ENCODE measurements at places on chromosomes 16 and 17.

DNA sequence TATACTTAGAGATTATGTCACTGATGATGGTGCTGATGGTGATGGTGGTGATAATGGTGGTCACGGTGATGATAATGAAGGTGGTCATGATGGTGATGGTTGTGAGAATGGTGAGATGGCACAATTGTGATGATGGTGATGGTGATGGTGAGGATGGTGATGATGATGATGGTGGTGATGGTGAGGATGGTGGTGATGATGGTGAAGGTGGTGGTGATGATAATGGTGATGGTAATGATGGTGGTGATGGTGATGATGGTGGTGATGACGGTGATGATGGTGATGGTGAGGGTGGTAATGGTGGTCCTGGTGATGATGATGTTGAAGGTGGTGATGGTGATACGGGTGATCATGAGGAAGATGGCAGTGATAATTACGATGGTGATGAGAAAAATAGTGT is 5.5 kb upstream of the CDT1 start:
- no peak for DNase-seq

- DNase-seq, result no peak
Observed at GRCh38 chr16:2511996-2512734, 1.6 kb upstream of the ATP6V0C start.

DNA sequence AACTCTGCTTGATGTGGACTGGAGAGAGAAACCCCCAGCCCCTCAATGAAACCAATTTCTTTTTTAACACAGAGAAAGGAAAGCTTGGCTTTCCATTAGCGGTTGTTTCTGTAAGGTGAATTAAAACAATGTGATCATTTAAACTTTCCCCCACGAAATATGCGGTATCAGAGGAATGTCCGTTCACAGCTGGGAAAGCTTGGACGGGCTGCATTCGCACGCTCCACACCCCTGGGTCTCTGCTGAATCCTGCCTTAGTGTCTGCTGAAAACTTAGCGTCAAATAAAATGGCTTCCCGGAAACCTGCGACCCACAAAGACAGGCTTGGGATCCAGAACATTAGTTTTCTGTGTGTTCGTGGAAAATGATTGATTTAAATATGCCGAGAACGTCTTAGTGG is 71.7 kb downstream of the C16orf95 start:
- DNase-seq, result no peak

- DNase-seq, result no peak
Observed at GRCh38 chr17:27567563-27567859, 63.5 kb upstream of the LGALS9 start.

GRCh38 chr16:57807252-57807967 is 5.1 kb upstream of the KIFC3 start:
- peak; percentile 44 for DNase-seq

GRCh38 chr16:15492091-15492740 is 57.8 kb downstream of the BMERB1 start:
- no peak for DNase-seq

DNA sequence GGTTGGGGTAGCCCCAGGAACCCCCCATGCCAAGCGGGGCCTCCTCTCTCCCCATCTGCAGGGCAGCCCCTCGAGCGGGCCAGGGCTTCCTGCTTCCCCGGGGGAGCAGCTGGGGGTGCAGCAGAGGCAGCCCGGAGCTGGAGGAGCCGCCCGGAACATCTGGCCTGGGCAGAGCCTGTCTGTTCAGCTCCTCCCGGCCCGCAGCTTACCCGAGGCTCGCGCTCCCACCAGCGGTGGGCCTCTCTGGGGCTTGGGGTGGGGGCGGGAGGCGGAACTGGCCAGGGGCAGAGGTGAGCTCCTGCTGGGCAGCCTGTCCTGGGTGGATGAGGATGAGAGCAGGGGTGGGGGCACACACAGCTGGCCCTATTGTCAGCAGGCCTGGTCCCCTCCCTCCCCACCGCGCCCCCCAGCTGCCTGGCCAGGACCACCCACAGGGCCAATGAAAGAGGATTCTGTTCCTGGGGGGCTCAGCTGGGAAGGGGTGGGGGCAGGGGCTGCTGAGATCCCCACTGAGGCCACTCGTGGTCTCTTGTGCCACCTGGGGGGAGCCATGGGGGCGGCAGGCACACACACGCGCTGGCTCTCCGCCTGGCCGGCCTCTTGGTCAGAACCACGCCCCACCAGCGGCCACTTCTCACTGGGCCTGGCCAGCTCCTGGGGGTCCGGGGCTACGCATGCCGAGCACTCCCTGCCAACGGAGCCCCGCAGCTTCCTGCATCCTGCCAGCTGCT is 34.7 kb downstream of the BAHCC1 start:
- DNase-seq, result peak; percentile 9

GRCh38 chr17:35519439-35519838 is 18.0 kb downstream of the SLFN12L start:
- DNase-seq, result no peak

GRCh38 chr16:86773354-86773715 is 195.0 kb downstream of the FOXL1 start:
- DNase-seq, result no peak

- no peak for DNase-seq
Observed at GRCh38 chr16:50360033-50360778, 8.6 kb downstream of the BRD7 start.

DNA sequence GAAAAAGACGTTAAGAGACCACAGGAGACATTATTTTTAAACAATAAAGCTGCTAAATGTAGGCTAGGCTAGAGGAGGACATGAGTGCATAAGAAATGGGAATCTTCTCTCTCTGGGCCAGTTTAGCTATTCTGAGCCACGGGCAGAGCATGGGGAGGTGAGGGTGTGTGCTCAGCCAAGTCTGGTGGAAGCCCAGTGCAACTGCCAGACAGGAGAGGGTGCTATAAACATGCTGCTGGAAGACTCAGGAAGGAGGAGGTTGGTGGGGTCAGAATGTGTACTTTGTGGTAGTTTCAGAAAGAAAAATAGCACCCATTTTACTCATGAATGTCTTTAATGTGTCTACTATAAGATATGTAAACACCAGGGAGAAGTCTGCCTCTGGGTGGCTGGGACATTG is 5.9 kb upstream of the SDK2 start:
- DNase-seq, result no peak

DNA sequence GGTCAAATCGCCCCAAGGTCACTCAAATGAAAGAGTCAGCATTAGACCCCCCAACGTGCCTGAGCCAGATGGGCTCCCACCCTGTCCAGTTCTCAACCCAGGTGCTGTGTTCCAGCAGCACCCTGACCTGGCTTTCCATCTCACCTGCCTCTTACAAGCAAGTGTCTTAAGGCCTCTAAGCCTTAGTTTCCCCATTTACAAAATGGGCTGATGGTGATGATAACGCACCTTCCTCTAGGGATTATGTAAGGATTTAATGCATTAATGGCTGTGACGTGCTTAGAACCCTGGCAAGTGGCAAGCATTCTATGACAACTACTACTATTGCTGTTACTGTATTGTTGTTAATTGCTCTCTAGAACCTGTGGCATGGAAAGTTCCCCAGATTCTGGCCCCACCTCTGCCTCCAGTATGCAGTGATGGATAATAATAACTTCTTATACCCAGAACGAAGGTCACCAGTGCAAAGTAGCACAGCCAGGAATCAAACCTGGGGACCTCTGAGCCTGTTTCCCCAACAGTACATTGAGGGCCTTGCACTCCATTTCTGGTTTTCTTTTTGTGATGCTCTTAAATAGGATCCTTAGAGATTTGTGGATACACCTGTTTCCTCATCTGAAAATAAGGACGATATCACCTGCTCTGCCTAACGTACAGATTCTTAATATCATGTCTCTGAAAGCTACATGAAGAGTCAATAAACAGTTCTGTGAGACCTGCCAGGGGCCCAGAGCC is 3.3 kb upstream of the SLC25A39 start:
- no peak for DNase-seq

DNA sequence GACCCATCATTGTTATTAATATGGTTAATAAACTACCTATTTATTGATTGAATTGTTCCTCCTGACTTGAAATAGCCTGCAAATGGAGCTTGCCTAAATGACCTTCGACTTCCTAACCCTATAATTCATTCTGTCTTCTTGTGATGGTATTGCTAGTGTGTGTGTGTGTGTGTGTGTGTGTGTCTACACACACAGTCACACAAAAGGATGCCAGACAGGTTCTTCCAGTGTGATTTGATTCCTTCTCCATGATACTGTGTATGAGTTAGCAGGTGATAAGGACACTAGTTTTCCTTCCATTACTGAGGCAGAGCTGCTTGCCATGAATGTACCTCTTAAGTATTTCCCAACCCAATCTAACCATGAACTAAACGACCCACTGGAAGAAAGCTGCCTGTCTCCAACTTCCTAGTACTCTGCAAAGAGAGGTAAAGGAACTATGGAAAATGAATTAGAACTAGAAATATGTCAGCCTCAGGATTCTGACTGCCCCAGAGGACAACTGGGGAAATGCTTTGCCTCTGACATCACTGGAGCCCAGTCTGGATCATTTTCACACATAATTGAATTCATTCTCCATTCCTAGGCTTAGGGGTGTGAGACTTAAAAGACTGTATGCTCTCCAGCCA is 3.5 kb upstream of the CDC6 start:
- DNase-seq, result no peak

DNA sequence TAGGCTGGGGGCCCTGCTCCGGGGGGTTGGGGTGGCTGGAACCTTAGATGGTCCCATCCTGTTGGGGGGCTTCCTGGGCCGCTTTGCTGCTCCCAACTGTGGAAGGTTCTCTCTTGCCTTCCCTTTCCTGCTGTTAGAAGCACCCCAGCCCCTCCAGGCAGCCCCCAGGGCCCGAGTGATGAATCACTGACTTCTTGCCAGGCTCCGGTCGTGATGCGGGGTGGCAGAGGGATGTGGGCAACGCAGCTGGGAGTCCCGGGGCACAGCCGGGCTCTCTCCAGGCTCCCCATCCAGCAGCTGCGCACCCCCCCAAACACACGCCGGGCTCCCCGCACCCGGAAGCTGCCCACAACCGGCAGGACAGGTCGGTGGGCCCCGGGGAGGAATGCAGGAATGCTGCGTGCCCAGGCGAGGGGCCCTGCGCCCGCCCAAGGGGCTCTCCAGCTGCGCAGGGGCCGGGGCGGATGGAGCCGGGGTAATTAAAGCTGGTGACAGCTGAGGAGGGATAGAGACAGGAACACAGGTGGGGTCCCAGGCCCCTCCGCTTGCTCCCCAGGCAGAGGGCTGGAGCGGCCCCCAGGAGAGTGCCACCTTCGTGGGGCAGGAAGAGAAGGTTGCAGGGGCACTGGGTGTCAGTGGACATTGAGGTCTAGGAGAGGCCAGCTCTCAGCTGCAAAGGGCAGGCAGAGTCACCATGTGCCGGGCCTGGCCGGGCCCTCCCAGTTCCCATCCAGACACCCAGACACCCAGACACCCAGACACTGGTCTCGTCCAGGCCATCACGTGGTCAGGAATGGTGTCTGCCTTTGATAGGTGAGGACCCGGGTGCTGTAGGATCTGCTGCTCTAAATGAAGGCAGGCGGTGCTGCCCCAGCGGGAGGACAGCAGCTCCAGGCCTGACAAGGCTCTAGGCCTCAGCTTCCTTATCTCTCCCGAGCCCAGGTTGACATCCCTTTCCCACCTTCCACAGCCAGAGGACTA is 15.0 kb upstream of the SLC38A10 start:
- DNase-seq, result no peak

DNA sequence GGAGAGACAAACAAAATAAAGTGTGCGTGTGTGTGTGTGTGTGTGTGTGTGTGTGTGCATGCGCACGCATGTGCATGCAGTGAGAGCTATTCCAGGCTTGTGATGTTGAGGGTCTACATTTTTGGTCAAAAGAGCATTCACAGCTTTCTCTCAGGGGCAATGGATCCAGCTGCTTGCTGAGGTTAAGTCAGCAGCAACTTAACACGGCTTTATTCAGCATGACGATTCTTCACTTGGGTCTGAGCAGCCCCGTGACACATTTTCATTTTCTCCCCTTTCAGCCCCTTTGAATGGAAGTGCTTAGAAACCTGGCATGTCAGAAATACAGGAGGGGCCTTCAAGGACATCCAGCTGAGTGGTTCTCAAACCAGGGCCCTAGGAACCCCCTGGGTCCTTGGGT is 66.4 kb upstream of the MED9 start:
- no peak for DNase-seq

DNA sequence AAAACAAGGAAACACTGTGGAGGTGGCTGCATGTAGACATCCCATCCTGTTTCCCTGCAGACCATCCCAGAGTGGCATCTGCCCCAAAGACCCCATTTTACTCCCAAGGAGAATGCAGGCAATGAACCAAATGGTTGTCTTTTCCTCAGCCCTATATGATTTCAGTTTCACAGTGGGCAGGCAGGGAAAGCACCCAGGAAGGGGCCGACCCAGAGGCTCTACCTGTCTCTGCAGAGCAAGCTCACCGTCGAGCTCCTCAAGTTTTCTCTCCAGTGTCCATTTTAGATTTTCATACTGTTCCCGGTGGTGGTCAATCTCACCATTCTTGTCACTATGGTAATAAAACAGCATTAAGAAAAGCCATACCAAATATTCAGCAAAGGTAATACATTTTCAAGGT is 14.6 kb downstream of the CCDC57 start:
- DNase-seq, result no peak

DNA sequence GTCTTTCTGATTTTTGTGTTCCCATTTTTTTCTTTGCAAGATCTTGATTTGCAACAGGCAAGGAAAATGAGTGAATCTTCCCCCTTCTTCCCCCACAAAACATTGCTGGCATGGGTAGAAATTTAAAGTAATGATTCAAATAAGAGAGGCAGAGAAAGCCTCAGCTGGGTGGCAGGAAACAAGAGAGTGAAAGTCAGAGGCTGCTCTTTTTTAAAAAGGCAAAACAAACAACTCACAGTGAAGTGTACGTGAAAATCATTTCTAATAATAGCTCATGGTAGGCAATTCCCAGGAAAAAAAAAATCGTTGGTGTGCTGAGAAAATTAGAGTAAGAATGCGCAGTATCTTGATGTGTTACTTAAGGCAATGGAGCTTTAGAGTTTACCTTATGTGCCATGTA is 229.5 kb downstream of the FTO start:
- no peak for DNase-seq

DNA sequence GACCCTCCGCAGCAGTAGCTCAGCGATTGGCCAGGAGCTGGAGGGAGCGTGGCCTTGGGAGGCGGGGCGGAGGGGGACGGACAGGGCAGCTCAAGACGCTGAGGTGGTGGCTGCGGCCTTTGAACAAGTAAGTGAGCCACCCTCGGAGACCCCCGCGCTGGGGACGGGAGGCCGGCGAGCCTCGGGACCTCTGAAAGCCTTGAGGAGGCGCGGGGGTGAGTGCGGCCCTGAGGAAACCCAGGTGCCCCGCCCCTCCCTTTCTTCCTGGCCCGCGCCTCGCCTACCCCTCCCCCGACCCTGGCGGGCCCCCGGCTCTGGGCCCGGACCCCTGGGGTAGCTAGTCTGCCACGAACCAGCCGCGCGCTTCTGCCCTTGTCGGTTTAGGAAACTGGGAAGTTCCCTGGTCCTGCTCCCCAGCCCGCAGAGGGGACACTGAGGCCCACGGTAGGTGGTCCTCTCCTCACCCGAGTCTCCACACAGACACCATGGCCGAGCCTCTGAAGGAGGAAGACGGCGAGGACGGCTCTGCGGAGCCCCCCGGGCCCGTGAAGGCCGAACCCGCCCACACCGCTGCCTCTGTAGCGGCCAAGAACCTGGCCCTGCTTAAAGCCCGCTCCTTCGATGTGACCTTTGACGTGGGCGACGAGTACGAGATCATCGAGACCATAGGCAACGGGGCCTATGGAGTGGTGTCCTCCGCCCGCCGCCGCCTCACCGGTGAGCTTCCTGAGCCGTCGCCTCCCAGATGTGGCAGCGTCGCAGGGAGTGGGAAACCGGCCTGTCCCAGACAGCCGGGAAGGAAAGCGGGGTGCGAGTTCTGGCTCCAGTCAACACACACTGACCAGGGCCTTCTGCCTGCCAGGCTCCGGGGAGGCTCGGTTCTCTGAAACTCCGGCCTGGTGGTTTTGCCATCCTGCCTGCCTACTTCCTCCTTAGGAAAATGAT is at the start of gene MAPK7:
Gene MAPK7, plus strand, starts transcription at position 83 of the 945 bp plus-strand sequence. Its CDS starts 403 bp downstream, at position 486.
- DNase-seq, result no peak

All from SW 1271 (cell line).